ENCODE measurements at places on chromosomes 4 and X. TPM values are rescaled to one million over a fixed set of nuclear protein-coding genes. Genes with fewer than 3 reads are reported as not detected.
A peak's percentile ranks its signal among the peaks of the same experiment; 100 is the strongest.

HSD17B13 gene
- total RNA-seq = not detected

FATE1 gene
- not detected for total RNA-seq

- no peak for DNase-seq
Measured at GRCh38 chr4:101288365-101289145, 58.8 kb downstream of the PPP3CA start.

- no peak for DNase-seq
Measured at GRCh38 chr4:150161109-150161508, 82.9 kb downstream of the DCLK2 start.

DNA sequence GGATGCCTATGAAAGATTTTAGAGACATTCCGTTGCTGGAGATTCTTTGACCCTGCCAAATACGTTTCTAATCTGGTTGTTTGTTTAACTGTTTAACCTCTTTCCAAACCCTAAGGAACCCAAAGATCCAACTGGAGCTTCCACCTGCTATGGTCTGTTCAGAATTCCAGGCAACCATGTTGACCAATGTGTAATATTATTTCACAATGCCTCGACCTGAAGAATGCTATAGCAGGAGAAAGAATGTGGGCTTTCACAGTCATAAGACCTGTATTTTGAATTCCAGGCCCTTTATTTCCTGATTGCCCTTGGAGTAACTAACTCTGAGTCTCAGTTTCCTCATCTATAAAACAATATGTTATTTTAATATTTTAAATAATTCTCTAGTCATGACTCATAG is 90.8 kb downstream of the COL25A1 start:
- DNase-seq = no peak

- DNase-seq = peak; percentile 17
Measured at GRCh38 chr4:80026100-80026499, 46.9 kb downstream of the ANTXR2 start.

DNA sequence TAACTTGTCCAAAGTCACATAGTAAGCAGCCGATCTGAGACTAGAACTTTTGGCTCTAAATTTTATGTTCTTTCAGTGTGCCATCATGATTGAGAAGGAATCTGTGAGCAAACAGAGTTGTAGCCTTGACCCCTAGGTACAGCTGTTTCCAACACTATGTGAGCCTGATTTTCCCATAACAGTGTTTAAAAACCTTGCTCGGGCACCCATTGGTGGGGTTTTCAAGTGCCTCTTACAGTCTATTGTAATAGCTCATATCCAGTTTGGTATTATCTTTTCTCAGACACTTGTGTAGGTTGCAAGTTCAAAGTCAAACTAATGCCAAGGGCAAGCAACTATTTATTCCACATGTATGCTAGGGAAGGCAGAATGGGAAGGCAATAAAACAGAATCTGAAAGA is 467.9 kb downstream of the INPP4B start:
- DNase-seq = no peak

DNA sequence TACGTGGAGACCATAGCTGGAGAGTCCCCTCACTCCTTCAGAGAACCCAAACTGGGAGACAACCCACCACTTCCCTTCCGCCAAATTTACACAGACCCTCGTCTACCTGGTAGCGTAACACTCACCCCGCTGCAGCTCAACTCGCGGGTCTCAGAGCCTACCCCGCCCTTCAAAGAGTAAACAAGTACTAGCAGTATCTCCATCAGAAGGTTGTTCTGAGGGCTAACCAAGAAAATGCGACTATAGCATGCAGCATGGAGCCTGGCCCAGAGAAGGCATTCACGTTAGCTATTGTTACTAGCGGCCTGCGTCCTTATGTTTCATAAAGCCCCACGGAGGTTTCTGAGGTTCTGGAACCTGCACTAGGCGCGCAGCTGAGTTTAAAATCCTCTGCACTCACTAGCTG is 531 bp upstream of the MANBA start:
- no peak for DNase-seq

- DNase-seq = peak; percentile 71
Measured at GRCh38 chr4:176499518-176499917, 179.8 kb downstream of the SPCS3 start.

RAB33A gene
- 0.17 TPM for total RNA-seq

STBD1 gene
- 6.9 TPM for total RNA-seq

GRCh38 chrX:49978176-49978575 is 55.8 kb downstream of the CLCN5 start:
- no peak for DNase-seq

GRCh38 chrX:103629318-103630170 is 769 bp downstream of the TCEAL1 start:
- DNase-seq = peak; percentile 53

GRCh38 chr4:100348473-100348872 is 158.2 kb upstream of the DDIT4L start:
- DNase-seq = peak; percentile 68

SORCS2 gene
- total RNA-seq = not detected

DNA sequence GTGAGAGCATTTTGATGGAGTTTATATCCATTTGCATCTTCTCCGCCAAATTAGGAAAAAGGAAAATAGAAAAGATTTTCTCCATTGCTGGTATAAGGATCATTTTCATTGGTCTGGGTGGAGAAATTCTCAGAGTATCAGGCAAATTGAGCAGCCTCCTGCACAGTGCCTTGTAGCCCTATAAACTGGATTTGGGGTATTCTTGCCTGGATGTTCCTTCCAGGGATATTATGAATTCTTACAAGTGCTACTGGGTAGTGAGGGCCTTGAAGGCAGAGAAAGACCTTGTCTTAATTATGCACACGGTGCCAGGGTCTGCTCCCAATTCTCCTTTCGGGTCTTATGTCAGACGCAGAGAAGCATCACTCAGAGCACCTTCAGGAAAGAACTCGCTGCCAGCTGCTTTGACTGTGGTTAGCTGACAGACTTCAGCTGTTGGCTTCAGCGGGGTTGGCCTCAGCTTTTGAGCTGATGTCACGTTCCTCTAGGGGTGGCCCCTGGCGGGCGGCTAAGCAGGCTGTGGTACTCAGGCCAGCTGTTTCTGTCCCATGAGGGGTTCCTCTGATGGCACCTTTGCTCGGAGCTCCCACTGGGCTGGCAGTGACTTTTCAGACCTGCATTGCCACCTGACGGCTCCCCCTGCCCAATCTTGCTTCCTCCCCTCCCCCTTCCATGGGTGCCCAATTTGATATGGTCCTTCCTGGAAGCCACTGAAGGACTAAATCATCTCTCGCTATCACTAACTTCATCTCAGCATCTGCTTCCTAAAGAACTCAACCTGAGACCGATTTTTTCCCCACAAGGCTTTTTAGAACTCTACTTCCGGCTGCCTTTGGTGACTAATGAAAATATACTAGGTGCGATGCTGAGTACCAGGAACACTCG is 519.5 kb downstream of the BCOR start:
- DNase-seq = no peak

DNA sequence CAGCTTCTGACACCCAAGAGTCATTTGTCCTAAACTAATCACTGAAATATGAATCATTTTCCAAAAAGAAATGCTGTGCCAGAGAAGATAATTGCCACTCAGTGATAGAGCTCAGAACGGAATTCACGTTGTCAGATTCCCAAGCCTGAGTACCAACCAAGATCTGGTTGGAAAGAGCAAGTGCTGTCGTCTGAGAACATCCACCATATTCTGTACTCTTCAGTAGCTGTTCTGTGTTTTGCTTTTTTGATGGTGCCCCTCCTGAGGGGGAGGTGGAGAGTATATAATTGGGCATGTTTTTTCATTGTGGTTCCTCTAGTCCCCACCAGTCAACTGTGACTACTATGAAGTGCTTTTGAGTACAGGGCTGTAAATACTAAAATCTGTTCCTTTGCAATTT is 13.2 kb downstream of the RUFY3 start:
- DNase-seq = no peak

DNA sequence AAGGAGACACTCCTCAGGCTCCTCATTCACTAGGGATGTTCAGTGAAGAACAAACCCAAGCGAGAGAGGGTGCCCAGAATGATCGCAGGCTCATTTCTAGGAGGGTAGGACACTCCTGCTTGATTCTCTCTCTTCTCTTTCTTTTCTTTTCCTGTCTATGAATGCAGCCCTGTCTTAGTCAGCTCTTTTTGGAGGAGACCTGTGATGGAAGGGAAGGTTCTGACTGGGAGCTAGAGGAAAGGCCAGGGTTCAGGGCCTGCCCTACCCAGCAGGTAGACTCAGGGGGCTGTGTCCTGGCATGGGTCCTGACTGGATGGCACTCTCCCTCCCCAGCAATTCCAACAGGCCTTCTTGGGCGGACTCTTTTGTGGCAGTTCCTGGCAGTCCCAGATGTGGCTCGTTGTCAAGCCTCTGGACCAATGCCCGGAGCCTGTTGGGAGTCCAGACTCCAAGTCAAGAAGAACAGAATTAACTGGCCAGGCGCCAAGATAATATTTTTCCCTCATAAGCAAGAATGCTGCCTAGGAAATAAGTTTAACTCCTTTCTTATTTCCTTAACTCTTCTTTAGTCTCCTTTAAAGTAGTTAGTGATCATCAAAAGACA is 139.4 kb upstream of the SCML1 start:
- DNase-seq = no peak

DNA sequence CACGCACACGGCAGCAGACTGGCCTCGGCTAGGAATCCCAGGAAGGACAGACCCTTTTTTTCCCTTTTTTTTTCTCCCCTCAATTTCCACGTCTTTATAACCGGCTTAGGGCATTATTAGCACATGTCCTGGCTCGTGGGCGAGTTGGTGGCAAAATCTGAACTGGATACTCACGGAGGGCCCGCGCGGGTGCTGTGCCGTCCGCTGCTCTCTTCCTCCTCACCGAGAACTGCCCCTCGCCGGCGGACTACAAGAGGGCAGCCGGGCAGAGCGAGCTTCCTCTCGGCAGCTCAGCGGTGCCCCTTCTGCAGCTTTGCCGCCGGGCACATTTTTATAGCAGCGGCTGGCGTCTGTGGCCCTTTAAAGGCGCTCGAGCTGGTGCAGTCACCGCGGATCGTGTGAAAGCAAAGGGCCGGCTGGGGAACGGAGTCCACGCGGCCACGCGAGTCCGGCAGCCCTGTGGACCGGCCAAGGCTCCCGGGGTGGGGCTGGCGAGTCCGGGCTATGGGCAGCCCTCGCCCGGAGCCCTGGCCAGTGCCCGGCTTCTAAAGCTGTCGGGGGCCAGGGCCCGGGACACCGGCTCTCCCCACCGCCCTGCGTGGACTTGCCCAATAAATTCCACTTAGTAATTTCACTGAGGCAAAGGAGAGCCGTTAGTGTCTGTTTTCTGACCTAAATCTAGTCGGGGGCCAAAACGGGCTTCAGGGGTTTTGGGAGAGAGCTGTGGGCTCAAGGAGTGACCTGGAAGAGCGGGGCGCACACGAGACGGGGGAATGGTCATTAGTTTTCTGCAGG is 1.3 kb upstream of the CITED1 start:
- DNase-seq = peak; percentile 42

DNA sequence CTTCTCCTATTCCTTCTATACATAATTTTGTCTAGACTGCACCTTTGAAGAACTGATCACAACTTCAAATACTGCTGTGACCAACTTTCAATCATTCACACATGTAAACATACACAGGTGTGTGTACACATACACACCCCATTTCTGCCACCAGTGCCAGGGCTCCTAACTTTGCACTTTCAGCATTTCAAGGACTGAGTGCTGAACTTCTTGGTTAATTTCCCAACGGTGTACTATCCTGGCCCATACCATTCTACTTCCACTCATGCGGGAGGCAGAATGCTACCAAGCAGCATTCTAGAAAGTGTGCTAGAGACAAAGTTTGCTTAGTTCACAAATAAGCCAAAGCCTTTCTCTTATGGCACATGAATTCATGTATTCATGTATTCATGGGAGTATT is 51.2 kb downstream of the RPGR start:
- DNase-seq = no peak

PQBP1 gene
- 75.1 TPM for total RNA-seq

IL2RG gene
- total RNA-seq = not detected

DNA sequence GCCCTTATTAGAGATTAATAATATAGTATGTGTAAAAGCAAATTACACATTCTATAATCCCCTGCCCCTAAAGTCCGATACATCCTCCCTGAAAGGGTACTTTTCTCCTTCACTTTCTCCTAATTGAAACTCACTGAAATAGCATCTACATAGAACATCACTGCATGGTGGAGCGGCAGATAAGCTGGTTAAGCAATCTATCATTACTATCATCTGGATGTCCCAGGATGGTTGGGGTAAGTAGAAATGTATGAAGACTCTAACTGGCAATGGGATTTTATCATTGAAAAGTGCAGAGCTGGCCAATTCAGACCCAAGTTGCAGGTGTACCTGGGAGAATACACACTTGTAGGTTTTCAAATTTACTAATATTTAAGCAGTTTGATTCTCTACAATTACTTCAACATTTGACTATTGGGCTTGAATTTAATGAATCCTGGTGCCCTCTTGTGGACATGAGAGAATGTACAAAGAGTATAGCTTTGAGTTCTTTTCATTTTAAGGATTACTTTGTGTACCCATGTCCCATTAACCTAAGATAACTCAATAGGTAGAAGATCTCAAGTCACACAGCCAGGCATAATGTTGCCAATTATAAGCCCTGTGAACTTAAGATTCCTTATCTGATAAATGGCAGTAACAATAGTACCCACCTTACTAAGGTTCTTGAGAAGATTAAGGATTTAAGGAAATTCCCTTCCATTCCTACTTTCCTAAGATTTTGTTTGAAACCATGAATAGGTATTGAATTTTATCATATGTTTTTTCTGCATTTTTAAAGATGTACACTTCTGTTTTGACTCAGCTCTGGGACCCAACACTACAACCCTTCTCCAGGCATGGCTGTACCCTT is 69.8 kb downstream of the SHROOM3 start:
- DNase-seq = peak; percentile 47

DNA sequence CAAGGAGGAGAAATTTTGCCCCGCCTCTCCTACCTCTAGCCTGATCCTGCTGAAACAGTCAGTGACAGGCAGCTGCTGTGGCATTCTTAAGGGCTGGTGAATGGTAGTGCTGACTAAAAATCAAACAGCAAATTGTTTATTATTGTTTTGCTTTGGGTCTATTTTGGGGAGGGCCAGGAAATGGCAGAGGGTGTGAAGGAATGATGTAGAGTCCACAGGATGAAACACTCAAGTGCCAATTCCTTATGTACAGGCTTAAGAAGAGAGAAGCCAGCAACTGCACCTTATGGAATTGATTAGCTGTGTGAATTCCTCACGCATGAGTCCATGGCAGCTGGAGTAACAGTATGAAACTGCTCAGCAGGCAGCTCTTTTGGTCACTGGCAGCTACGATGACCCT is 39.7 kb downstream of the VEGFC start:
- peak; percentile 91 for DNase-seq

NKX3-2 gene
- total RNA-seq = 0.08 TPM

GRCh38 chr4:2825740-2826139 is 17.9 kb upstream of the ADD1 start:
- DNase-seq = no peak

- DNase-seq = no peak
Measured at GRCh38 chr4:88757776-88758175, 60.1 kb upstream of the NAP1L5 start.

GRCh38 chr4:154495867-154496266 is 4.3 kb upstream of the DCHS2 start:
- DNase-seq = no peak

GRCh38 chr4:109433205-109434006 is at the start of gene SEC24B:
SEC24B (plus strand) TSS chr4:109433815; CDS start chr4:109433870, 55 bp downstream.
- peak; percentile 62 for DNase-seq

ZNF711 gene
- total RNA-seq = not detected

GRCh38 chr4:957231-957580 is 16.2 kb downstream of the DGKQ start:
- DNase-seq = no peak

P2RY4 gene
- total RNA-seq = not detected

PRKG2 gene
- not detected for total RNA-seq

GRCh38 chr4:126216611-126217010 is 901.9 kb downstream of the FAT4 start:
- no peak for DNase-seq

RHOXF2B gene
- not detected for total RNA-seq

GDPD2 gene
- total RNA-seq = not detected

- DNase-seq = peak; percentile 59
Measured at GRCh38 chrX:101415180-101416145, 7.4 kb downstream of the HNRNPH2 start.
